Esophagus squamous epithelium (tissue), 5 donors: ENCODE measurements at places on chromosomes 11 and 22.

DNA sequence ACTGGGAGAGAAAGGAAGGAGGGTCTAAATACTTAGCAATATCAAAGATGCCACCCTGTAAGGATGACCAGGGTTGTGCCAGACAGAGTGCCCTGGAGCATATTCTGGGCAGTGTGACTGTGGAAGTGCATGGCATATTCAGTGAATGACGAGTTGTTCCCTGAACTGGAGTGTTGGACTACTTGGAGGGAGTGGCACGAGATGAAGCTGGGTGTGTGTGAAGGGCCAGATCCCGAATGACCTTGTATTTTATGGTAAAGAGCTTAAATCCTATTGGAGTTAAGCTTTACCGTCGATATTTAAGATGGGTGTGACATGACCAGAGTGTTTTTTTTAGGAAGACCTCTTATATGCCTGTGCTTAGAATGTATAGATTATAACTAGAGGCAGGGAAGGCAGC is 48.8 kb downstream of the STIM1 start:
- no peak for DNase-seq

DNA sequence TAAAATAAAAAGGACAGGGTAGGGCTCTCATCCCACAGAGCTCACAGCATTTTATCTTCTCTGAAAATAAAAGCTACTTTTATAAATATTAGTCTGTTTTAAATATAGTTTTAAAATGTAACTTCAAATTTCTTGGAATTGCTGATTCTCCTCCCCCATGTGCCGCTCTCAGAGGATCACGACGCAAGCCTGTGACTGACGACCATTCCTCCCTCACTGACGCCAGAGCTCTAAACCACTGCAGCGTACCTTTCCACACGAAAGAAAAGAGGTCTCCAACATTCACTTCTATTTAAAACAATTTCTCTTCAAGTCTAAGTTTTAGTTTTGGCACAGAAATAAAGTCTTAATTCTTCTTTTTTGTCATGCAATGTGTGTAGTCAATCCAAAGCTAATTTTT is 9.3 kb downstream of the TOLLIP start:
- no peak for DNase-seq

GRCh38 chr11:108453207-108453835 is 14.0 kb downstream of the C11orf65 start:
- no peak for DNase-seq

GRCh38 chr11:9714272-9714940 is 50.5 kb downstream of the SWAP70 start:
- DNase-seq: no peak

- DNase-seq: no peak
These were observed 347.2 kb upstream of the B3GAT1 start for GRCh38 chr11:134759274-134759673.

GRCh38 chr22:38108561-38109319 is 1.7 kb downstream of the BAIAP2L2 start:
- no peak for DNase-seq
